ENCODE measurements at places on chromosomes 4 and X. TPM values are rescaled to one million over a fixed set of nuclear protein-coding genes. Genes with fewer than 3 reads are reported as not detected.
A peak's percentile ranks its signal among the peaks of the same experiment; 100 is the strongest.

- DNase-seq, result no peak
Observed at GRCh38 chr4:168852387-168852786, 157.7 kb downstream of the CBR4 start.

KCND1 gene
- 0.30 TPM for total RNA-seq

DNA sequence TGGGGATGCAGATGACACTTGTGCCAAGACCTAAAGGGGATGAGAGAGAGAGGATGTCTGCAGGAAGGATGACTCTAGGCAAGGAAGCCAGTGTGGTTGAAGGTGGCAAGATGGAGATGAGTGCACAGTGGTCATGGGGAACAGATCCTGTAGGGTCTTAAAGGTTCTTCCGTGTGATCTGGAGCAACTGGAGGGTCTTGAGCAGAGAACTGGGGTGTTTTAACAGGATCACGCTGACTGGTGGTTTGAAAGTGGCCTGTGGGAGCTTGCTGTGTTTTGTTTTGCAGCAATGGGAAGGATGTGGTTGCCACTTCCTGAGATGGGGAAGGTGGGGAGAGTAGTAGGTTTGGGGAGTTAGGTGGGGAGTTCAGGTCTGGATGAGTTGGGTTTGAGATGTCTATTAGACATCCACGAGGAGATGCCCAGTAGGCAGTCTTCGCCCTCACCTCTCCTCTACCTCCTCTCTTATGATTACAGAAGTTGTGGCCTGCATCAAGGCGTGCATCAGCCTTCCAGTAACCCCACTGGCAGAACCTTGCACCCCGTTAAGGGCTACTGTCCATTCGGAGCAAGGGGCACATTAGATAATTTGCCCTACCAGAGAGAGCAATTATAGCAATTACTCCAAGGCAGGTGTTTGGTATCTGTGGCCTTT is 1.4 kb upstream of the STBD1 start:
- no peak for DNase-seq

DNA sequence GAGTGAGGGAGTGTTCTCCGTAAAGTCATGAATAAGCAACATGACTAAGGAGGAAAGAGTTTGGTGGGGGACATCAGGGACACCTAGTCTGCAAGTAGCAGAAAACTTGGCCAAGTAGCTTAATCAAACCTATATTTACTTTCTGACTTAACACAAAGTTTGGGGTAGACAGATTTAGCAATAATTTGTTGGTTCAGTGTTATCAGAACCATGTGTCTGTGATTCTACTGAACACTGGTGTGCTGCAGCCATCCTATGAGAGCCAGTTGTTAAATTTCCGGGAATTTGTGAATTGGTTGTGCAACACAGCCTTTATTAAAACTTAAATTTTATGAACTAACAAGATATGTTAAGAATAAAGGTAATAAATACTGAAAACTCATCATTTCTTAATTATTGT is 469.3 kb downstream of the C4orf33 start:
- DNase-seq, result no peak

PDCL2 gene
- total RNA-seq, result not detected

DNA sequence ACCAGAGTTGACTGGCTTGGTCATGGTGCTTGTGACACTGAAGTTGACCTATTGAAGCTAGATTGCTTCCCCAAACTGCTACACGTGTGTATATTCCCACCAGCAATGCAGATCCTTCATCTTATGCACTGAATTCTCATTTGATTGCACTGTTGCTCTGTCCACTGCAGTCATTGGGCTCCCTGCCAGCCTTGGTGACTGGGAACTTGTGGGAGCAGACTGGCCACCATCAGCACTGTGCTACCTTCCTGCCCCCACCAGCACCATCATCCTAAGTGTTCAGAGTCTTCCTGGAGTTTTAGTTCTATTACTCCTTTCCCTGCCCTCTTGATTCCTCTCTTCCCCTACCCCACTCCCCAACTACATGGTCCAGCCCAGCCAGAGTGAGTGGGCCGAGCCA is 117.7 kb upstream of the PRPS2 start:
- DNase-seq, result no peak

DNA sequence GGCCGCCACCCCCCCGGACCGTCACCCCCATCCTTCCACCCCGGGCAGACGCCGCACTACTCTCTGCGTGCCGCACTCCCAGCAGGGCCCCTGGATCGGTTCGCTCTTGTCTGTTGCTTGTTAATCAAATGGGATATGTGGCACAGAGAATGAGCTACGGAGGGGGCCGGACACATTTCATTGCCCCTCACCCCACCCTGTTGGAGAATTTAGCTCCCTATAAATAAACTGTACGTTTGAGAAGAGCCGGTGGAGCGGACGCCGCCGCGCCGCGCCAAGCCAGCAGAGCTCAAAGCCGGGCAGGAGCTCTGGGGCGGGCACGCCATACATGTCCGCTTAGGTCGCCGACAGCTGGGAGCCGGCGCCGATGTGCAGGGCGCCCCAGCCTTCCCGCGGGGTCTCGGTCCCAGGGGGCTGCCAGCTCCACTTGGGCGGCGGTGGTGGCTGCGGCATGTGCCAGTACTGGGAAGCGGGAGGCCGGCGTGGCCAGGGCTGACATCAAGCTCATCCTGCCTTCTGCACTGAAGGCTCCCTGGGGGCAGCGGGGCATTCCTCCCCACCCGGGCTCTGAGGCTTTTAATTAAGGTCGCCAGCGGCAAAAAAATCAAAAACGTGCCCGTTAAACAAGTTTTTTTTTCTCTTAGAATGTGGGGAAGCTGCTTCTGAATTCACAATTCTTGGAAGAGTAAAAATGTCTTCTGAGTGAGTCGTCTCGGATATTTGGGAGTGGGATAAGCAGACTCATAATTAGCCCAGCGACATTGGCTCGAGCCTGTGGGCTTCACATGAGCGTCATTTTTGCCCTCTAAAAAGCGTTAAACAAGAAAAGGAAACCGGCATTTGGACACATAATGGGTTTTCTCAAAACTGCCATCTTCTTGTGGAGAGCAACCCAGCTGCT is 1.1 kb upstream of the PCDH19 start:
- DNase-seq, result no peak

DNA sequence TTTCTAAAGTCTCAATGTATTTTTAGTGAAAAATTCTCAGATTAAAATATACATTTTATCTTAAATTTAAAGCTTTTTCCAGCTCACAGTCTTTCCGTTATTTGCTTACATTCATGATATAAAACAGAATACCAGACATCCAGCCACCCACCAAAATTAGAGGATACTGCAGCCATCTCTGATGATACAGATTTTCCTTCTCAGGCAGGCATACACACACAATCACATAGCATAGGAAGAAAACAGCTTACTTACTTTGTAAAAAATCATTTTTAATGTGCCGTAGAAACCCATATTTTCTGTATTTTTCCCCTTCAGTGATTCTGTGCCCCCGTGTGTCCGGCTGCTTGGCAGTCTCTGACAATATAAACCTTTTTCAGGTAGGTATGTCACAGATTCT is 183.7 kb downstream of the FBXW7 start:
- DNase-seq, result no peak

GRCh38 chr4:146122398-146122797 is 53.1 kb upstream of the LSM6 start:
- DNase-seq, result no peak

DNA sequence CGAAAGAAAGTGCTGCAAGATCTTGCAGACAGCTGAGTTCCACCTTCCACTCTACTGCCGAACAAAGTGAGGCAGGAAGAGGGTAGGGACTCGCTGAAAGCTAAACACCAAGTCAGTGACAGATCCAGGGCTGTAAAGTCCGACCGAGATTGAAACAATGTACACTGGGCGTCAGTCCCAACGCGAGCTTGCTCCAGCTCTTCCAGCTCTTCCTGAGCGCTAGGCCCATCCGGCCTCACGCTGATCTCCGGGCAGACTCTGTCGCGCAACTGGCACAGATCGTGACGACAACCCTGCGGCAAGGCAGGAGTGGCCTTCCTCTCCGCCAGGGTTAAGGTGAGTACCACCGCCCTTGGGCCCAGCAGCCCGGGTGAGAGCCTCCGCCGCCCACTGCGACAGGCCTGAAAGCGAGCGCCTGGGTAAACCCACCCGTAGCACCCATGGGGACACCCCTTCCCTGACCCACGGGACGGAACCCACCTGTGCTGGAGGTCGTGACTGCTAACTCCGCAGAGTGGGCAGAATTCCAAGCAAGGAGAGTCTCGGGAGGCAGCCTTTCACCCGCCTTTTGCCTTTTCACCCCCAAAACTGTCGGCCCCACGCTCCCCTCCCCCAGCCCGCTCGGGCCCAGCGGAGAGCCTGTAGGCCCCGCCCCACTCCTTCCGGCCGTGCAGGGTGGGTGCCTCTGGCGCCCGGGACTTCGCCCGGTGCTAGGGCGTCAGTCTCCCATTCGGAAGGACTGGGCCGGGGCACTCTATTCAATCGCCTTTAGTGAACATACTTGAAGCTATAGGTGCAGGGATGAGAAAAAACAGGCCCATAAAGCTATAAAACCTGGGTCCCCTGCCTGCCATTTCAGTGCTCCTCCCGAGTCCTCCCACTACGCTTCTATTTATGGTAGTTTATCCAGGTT is at the start of gene TMLHE:
Gene TMLHE, minus strand, starts transcription at position 641 of the 913 bp plus-strand sequence. CDS start 67,676 bp downstream, outside the sequence.
- DNase-seq, result peak; percentile 70

- DNase-seq, result peak; percentile 56
Observed at GRCh38 chrX:40006106-40007017, 91.4 kb downstream of the BCOR start.

DNA sequence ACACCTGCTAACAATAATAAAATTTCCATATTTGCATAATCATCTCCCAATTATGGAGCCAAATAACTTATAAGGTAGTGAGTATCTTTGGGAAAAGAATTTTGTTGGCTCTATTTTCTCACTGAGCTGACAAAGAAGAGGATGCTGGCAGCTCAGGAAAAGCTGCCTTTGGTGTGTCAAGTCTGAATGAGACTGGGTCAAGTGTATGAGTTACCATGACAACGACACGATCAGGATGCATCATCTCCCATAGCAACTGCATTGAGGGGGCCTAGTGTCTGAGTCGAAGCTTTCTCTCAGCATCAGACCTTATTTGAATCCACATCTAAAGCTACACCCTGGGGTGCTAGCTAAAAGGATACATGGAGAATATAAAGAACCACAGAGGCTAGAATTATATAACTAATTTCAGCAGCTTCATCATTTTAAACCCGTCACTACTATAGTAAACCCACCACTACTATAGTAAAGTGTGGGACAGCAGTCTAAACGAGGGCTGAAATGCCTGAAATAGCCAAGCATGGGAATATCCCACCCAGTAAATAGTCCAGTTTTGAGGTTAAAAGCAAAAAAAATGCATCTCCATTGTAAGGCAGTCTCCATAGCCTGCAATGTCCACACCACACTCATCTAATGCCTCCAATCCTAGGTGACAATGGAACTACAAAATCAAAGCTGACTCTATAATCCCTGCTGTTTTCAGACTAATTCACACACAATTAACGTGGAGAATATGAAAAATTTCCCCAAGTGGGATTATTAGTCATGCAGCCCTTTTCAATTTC is 16.0 kb downstream of the GSPT2 start:
- DNase-seq, result no peak

- DNase-seq, result no peak
Observed at GRCh38 chrX:153955228-153955732, 10.8 kb upstream of the RENBP start.

DNA sequence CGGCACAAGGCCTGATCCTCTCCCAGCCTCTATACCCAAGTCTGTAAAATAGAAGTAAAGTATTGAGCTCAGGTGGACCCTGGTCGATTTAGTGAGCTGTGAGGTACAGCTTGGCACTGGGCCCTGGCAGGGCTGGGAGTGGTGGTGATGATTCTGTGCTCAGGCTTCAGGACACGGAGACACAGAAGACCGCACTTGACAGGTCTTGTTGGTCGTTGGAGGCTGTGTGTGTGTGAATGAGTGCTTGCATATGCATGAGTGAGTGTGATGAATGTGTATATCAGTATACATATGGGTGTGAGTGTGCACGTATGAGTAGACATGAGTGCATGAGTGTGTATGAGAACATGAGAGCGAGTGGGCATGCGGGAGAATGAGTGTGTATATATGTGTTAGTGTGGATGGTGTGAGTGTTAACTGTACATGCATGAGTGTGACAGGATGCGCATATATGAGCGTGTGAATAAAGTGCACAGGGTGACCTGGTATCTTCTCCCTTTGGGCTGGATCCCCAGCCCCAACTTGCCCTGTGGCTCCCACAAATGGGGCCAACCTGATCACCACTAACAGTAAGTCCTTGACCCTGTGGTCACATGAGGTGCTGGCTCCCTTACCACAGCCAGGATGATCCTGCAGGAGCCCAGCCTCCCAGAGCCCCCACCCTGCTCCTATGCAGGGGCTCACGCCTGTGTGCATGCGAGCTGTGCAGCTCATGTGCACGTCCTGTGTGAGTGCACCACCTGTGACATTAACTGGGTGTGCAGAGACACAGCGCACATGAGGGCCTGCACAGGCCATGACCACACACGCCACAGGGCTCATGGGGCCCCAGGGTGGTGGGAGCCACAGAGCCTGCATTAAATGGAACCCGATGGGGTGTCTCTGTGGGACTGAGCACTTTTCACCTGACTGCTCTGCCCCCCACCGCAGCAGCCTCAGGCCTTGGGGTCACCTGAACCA is 20.8 kb downstream of the SH3BP2 start:
- no peak for DNase-seq

DDIT4L gene
- total RNA-seq, result 0.60 TPM

CLIC2 gene
- total RNA-seq, result 11.7 TPM

DNA sequence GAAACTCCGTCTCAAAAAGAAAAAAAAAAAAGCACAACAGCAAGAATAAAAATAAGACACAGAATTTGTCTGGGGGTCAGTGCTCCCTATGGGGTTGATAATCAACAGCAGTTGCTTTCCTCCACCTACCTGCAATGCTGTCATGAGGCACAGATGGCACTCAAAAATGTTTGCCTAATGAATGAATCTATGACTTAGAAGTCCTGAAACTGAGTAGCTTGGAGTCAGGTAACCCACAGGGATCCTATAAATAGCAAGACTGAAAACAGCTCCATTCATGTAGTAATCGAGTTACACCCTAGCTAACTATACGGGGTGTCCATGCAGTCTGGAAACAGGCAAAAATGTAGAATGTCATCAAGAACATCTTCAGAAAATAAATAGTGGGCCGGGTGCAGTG is 19.8 kb upstream of the DDX3X start:
- no peak for DNase-seq

PTPN13 gene
- total RNA-seq, result 3.8 TPM

GRCh38 chr4:174402470-174403176 is 118.9 kb downstream of the CEP44 start:
- DNase-seq, result no peak

DNA sequence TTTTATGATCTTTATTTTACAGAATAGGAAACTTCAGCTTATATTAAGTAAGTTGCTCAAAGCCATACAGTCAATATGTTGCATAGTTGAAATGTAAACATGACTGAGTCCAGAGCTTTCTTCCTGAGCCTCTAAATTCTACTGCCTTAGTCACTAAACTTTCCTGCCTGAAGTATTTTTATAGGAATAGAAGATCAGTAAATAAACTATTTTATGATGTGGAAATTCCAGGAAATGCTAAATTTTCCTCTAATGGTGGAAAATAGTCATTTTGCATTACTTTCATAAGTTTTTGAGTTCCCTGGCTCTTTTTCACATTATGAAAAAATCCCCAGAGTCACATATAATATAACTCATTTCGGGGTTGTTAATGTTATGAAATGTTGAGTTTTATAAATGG is 182.8 kb downstream of the BANK1 start:
- no peak for DNase-seq

GRCh38 chr4:25843340-25844097 is 19.3 kb downstream of the SEL1L3 start:
- DNase-seq, result peak; percentile 23

SCML2 gene
- total RNA-seq, result 1.1 TPM

- no peak for DNase-seq
Observed at GRCh38 chr4:166895771-166896170, 338.5 kb downstream of the SPOCK3 start.

ZNF630 gene
- 3.2 TPM for total RNA-seq

USP51 gene
- 1.4 TPM for total RNA-seq

GRCh38 chr4:41212616-41213203 is 1.6 kb downstream of the APBB2 start:
- DNase-seq, result no peak
